ENCODE measurements at places on chromosomes 2 and 18.

GRCh38 chr2:104443145-104443544, 410.8 kb upstream of the POU3F3 start:
- no peak for DNase-seq

GRCh38 chr2:145906354-145906753, 1386.4 kb upstream of the ZEB2 start:
- DNase-seq = no peak

DNA sequence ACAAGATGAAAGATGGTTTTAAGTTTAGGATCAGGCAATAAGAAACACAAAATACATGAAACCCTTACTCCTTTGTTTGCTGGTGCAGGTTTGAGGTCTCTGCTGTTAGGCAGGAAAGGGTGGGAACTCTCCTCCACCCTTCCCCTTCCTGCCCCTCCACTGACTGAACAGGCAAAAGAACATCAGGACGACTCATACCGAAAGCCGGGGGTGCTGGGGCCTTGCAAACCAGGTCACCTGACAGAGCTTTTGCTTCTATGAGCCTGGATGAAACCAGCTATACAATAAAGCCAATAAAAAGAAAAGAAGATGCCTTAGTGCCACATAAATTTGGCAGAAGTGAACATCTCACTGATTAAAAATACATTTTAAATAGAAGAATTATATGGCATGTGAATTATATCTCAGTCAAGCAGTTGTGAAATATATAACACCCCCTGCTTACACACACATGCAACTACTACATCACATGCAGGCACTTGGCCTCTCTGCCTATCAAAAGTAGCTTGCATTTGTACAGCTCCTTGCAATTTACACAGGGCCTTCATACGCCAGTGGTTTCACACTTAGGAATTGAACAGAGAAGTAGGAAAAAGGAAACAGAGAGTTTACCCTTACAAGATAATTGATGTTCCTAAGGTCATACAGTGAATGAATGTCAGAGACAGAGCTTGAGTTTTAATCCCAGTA, 215.1 kb upstream of the TRIB2 start:
- DNase-seq = no peak

DNA sequence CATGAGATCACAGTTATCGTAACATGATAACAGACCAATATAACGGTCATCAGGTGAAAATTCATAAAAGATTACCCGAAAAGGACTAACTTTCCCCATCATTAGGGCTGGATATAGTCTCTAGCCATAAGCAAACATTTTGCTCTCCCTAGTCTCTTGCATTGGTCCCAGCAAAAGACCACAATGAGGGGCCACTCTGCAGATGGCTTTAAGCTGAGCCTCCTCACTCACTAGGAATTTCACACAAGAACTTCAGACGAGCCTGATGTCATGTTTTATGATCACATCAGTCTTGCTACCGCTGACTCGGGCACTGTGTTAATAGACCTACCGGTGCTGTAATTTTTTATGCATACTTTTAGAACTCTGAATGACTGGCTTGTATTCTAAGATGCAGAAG, 35.2 kb downstream of the STK17B start:
- no peak for DNase-seq

- peak; percentile 23 for DNase-seq
Observed at GRCh38 chr2:73268830-73269685, 15.2 kb downstream of the FBXO41 start.

- no peak for DNase-seq
Observed at GRCh38 chr2:238811759-238812158, 36.1 kb upstream of the TWIST2 start.

DNA sequence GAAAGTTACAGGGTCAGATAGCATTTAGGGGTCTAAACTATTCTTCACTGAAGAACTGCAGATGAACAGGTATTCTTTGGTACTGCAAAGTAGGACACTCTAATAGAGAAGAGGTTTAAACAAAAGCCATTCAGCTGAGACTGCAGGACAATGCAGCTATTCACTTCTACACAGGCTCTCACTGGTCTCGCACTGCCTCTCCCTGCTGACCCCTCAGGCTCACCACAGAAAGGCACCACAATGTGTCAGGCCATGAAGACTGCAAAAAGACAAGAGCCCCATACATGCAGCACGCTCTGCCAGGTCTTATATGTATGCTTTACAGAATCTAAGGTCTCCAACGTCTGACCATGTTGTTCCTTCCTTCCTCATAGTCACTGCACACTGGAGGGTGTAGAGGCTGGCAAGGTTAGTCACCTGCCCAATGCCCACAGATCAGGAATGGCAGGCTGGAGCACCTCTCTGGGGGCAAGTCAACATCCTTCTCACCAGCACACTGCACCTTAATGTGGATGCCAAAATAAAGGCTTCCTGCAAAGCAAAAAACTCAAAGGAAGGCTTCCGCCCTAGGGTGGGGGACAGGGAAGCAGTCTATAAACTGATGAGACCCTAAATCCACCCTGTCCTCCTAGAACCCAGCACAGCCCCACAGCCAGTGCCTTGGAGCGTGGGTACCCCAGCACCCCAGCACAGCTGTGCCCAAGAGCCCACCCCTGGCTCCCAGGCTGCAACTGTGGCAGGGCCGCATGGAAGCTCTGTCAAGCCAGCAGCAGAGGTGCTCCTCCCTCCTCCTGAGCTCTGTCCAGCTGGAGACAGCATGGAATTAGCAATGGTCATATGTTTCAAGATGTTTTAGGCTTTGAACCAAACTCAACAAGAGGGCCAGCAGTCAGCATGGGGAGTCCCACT, 10.7 kb upstream of the RNU4ATAC start:
- DNase-seq = no peak

DNA sequence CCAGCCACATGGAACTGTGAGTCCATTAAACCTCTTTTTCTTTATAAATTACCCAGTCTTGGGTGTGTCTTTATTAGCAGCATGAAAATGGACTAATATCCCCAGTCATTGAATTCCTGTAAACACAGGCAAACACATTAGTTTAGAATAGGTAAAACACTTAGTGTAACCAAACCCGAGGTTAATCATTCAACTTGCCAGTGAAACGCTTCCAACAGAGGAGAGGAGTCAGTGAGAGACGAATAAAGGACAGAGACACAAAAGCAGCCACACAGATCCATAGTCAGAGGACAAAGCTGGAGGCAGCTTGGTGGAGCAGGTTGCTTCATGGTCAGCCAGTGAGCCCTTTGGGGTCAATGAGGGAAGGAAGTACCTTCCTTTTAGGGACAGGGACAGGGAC, 348.1 kb downstream of the TGIF1 start:
- DNase-seq = no peak

GRCh38 chr2:112692918-112693317, 27.9 kb upstream of the NT5DC4 start:
- no peak for DNase-seq

GRCh38 chr2:108614659-108615058, 80.4 kb downstream of the LIMS1 start:
- no peak for DNase-seq

DNA sequence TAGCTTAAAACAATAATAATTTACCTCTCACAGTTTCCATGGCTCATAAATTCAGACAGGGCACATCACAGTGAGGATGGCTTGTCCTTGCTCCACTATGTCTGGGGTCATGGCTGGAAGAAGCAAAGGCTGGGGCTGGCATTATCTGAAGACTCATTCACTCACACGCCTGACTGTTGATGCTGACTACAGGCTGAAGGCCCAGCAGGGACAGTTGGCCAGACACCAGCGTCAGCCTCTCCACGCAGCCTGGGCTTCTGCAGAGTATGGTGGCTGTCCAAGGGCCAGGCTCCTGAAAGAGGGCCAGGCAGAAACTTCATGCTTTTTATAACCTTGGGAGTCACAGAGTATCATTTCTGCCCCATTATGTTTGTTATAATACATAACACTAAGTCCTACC, 33.4 kb downstream of the YPEL5 start:
- no peak for DNase-seq

DNA sequence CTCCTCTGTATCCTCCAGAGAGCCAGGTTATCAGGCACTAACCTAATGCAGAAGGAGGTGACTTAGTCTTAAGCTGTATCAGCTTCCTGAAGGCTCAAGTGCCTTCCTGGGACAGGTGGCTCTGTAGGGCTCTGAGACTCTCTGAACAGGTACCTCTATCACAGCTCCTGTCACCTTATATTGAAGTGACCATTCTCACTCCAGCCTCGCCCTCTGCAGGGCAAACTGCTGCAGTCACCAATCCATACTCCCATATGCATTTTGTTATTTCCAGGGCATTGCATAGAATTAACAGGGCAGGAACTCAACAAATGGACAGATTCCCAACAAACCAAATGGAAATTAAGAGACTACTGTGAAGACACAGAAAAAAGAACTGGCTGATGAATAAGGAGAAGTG, 203.0 kb upstream of the REV1 start:
- no peak for DNase-seq

DNA sequence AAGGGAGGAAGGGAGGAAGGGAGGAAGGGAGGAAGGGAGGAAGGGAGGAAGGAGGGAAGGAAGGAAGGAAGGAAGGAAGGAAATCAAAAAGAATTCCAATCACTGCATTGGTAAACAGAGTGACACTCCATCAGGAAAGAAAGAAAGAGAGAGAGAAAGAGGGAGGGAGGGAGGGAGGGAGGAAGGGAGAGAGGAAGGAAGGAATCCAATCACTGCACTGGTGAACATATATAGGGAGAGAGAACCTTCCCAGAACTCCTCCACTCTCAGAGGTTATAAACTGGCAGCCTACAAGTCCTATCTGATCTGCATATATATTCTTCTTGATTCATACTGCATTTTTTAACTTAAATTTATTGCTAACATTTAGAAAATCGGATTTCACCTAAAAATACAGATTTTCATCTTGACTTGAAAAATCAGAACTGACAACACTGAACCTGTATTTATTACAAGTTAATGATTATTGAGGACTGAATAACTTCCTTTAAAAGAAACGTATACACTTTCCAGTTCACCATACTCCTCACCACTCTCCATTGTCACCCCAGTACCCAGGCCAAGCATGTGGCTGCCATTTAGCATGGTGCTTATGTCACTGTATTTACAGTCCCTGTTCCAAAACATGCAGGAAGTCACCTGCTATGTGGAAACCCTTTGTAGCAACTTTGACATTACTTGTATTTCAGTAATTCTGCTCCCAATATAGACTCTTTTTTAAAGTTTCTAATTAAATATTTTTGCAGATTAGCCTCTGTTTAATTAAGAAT, 83.5 kb downstream of the ANTXR1 start:
- no peak for DNase-seq

- DNase-seq = peak; percentile 54
Observed at GRCh38 chr2:30688956-30689401, 118.3 kb downstream of the CAPN13 start.

Measured in lung (tissue), 17 donors.